ENCODE measurements at places on chromosomes 1 and 21.
A peak's percentile ranks its signal among the peaks of the same experiment; 100 is the strongest.

GRCh38 chr1:43904660-43905551 lies 28.7 kb upstream of the ARTN start:
- DNase-seq: no peak

DNA sequence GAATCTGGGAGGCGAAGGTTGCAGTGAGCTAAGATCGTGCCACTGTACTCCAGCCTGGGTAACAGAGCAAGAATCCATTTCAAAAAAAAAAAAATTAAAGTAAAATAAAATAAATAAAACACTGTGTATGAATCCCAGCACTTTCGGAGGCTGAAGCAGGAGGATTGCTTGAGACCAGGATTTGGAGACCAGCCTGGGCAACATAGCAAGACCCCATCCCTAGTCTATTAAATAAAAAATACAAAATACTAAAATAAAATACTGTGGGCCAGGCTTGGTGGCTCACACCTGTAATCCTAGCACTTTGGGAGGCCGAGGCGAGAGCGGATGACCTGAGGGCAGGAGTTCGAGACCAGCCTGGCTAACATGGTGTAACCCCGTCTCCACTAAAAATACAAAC lies 4.2 kb upstream of the BNIPL start:
- no peak for DNase-seq

- DNase-seq: no peak
These were observed 29.4 kb downstream of the PALMD start for GRCh38 chr1:99675292-99675691.

GRCh38 chr1:204814166-204814884 lies 56.3 kb upstream of the NFASC start:
- no peak for DNase-seq

- DNase-seq: peak; percentile 51
These were observed 27.0 kb downstream of the TGFB2 start for GRCh38 chr1:218371927-218372672.

DNA sequence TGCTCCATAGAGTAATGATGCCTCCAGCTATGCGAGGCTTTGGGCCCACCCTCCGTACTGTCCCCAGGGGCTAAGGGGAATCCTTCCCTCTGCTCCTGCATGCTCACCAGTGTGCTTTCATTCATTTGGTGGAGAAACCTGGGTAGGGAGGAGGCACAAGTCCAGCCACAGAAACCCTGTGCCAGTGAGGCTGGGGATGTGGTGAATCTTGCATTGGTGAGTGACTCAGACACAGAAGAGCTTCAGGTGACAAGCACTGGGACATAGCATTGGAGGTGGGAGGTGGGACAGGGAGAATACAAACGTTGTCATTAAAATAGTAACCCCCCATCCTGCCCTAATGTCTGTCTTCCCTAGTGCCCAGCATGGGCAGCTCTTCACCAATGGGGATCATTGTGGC lies 5.2 kb downstream of the FCGR2A start:
- DNase-seq: no peak

DNA sequence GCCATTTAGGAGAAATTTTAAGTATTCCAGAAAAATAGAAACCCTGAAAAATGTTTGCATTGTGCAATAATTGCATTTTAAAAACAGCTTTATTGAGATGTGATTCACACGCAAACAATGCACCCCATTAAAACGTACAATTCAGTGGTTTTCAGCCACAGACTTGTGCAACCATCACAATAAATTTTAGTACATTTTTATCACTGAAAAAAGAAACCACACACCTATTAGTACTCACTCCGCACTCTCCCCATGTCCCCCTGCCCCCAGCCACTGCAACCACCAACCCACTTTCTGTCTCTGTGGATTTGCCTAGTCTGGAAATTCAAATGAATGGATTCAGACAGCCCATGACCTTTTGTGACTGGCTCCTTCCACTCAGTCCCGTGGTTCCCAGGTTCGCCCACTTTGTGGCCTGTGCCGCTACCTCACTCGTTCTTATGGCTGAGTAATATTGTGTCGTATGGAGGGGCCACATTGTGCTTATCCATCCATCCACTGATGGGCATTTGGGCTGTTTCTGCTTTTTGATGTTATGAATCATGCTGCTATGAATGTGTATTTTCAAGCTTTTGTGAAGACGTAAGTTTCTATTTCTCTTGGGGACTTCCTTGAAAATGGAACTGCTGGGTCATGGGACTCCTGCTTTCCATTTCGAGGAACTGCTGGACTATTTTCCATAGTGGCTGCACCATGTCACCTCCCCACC lies 147.7 kb upstream of the ARHGEF16 start:
- peak; percentile 87 for DNase-seq

GRCh38 chr1:33928251-33928650 lies 64.4 kb downstream of the HMGB4 start:
- no peak for DNase-seq

GRCh38 chr1:117013309-117013858 lies 11.8 kb downstream of the CD101 start:
- no peak for DNase-seq

DNA sequence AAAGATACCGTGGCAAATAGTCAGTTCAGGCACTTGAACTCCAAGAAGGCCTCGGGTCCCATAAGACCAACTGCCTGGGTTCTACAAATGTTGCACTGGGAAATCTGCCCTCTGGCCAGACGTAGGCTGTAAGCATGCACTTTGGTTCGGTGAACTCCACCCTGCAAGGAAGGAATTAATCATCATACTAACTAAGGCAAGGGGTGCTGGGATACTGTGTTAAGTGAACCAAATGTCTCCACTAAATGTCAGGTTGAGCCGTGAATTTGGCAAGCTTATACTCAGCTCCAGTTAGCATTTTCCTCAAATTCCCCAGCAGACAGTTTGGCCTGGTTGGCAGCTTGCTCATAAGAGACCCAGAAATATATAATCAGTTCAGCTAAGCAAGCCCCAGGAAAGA lies 385.9 kb downstream of the GPATCH2 start:
- no peak for DNase-seq

GRCh38 chr1:38062361-38063288 lies 16.0 kb upstream of the POU3F1 start:
- no peak for DNase-seq

DNA sequence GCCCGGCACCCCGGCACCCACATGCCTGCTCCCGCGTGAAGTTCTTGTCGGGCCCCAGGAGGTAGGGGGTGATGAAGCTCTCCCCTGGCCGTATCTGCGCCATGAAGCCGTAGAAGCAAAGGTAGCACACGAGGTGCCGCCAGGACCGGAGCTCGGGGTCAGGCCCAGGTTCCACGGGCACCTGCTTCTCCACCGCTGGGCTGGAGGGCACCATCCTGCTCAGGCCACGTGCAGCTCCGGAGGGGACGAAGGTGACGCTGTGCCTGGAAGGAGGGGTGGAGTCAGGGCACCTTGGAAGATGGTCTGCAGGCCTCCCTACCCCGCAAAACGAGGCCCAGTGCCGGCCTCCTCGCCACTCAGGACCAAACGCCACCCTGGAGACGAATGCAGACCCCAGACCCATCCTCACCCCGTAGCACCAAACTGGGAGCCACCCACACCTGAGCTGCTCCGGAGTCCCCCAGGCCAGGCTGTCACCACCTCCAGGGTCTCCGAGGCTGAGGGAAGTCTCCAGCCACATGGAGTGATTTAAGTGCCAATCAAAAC lies 4.4 kb downstream of the SLC19A1 start:
- no peak for DNase-seq
